ENCODE measurements at places on chromosomes 3 and 15.
A peak's percentile ranks its signal among the peaks of the same experiment; 100 is the strongest.

DNA sequence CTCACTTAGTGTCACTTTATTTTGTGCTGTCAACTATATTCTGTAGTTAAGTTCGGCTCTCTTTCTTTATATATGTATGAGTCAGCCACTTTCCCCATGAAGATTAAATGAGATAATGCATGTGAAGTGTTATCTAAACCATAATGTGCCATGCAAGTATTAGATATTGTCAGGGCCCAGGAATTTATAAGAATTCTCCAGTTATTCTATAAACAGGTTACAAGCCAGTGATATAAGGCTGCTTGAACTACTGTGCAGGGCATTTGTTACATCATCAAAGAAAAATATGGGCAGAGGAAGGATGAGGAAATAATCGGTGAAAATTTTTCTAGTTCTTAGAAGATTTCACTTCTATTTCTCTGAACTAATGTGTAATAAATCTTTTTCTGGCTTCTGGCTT lies 1049.0 kb upstream of the NR2F2 start:
- DNase-seq = no peak

DNA sequence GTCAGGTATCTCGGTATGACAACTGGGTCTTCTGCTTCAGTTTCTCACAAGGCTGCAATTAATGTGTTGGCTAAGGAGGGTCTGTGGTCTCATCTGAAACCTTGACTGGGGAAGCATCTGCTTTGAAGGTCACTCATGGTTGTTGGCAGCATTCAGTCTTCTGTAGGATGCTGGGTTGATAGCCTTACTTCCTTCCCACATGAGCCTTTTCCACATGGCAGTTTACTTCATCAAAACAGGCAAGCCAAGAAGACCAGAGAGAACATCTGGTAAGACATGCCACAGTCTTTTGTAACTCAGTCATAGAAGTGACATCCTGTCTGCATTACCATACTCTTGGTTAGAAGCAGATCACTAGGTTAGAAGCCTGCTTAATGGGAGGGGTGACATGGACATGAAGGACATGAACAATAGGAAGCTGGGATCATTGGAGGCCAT lies 49.5 kb downstream of the CMC1 start:
- no peak for DNase-seq

DNA sequence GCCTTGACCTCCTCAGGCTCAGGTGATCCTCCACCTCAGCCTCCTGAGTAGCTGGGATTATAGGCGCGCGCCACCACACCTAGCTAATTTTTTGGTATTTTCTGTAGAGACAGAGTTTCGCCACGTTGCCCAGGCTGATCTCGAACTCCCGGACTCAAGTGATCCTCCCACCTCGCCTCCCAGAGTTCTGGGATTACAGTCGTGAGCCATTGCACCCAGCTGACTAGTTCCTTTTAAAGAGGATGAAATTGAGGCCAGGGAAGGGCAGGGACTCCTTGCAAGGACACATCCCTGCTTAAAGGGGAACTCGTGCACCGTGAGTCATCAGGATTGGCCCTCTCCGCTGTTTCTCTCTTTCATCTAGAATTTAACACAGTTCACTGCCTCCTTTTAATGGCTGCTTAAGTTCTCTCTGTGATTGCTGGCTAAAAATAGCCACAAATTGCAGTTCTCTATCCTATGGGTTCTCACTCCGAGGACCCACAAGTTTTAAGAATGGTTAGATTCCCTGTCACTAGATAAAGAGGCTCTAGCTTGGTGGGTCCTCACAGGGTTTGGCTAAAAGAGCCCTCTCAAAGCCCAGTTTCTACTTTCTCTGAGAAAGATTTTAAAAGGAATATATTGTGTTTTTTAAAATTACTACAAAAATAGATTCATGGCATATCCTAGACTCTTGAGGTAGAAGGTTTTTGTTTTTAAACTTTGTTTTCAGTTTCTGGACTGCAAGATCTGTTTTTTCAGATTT lies 1.4 kb downstream of the CRTAP start:
- peak; percentile 98 for DNase-seq

- DNase-seq = no peak
Measured at GRCh38 chr3:73234354-73235014, 173.0 kb downstream of the EBLN2 start.

GRCh38 chr3:8637348-8637747 lies 7.2 kb downstream of the SSUH2 start:
- DNase-seq = no peak

DNA sequence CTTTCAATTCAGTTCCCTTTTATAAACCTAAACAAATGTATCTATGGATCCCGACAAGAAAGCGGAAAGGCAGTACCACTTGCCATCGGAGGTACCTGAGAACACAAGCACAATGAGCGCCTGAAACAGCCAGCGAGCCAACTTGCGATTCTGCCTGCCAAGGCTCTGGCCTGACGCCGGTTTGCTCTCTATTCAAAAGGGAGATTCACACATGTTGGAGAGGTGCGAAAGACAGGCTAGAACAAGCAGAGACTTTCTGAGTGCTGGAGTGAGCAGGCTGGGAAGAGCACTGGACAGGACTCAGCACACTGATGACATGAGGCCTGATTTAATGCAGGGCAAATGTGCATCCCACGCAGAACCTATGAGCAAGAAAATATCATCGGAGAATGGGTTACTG lies 17.7 kb upstream of the PRR23E start:
- DNase-seq = no peak

DNA sequence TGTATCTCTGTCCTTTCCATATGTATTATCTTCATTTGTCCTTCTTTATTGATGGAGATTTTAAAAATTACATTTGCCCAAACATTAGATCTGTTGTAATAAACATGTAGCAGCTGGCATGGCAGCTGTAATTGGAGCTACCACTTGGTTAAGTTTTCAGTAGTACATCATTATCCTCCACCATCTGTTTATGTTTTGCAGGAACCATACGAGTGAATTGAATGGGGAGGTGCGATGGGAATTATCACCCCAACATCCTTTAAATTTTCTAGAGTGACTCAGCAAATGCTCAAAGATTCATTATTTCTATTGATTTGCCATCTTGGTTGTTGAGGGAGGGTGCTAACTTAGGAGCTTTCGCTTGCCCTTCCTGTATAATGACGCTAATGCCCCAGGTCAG lies 32.6 kb upstream of the NOX5 start:
- DNase-seq = no peak

GRCh38 chr3:121698901-121699300 lies 38.2 kb upstream of the HCLS1 start:
- DNase-seq = no peak

Measured in suppressor macrophage treated with lipopolysaccharide for 1 hour (primary cell).